A172 (cell line): ENCODE measurements at places on chromosomes 5 and 9.

- DNase-seq, result no peak
Measured at GRCh38 chr9:71515107-71515506, 253.2 kb downstream of the CEMIP2 start.

DNA sequence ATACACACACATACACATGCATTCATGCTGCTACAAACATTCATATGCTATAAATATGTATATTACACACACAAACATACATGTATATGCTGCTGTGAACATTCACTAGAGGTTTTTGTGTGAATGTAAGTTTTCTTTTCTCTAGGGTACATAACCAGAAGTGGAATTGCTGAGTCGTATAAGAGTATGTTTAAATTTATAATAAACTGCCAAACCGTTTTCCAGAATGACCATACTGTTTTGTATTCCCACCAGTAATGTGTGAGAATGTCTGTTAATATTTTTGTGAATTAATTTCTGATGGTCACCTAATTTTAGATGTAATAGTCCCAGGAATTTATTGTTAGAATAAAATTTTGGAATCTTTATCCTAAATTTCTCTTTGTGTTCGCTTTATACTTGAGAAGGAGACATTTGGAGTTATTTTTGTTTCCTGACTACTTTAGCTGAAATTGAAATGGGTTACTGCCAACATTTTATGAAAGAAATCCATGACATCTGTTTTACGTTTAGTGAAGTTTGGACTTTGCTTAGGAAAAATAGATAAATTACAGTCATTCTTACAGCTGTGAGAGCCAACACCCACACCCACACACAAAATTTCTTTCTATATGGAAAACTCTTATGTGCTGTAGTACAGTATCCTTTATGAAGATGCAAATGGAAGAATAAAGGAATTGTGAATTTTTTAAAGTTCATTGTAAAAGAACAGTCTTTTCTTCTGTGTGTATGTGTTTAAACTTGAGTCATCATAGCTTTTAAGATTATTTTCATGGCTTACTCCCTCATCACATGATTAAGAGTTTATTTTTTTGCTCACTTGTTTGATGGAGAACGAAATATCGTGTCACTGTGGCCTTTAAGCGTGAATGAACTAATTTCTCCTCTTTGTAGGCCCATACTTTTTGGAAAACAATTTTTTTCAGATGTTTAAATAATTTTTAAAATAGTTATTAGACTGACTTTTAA, 24.3 kb downstream of the CENPP start:
- DNase-seq, result no peak

GRCh38 chr5:145124806-145125205, 710.3 kb downstream of the PRELID2 start:
- DNase-seq, result no peak

DNA sequence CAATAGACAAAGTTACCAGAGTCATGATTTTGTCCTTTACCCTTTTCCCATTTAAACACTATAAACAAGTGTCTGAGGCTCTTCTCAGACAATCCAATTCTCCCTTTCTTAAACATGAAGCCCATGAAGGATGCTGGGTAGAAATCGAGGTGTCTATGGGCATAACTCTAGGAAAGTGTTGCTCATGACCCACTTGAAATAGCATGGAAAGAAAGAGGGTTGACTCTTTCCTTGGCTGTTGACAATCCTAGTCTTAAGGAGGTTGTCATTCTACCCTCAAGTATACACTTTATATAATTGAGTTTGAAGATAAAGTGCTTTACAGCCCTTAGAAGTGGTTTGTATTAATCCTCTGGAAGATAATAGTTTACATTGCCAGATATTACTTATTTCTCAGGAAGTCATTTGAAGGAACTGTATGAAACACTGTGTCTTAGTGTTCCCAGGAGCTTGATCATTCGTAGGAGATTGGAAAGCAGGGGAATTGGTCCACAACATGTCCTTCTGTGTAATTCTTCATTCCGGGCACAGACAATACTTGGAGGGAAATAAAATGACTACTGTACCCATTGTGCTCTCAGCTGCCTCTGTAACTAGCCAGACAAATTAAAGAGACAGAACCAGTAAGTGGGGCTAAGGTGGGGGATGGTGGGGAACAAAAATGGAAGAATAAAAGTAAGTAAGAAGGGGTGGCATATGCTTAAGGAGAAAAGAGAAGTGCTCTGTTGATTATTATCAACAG, 1078.3 kb upstream of the DMAC1 start:
- DNase-seq, result no peak

DNA sequence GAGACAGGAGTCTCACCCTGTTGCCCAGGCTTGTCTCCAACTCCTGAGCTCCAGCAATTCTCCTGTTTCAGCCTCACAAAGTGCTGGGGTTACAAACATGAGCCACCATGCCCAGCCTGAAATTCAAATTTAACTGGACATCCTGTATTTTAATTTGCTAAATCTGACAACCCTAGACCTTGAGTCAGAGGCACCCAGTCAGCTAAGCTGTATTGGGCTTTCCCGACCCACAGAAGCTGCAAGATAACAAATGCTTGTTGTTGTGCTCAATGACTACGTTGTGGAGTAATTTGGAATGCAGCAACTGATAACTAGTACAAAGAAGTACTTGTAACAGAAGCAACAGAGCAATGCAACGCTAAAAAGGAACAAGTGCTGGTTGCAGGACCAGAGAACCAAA, 533.1 kb downstream of the NTRK2 start:
- no peak for DNase-seq

- no peak for DNase-seq
Measured at GRCh38 chr5:178336889-178337288, 104.3 kb upstream of the PHYKPL start.

DNA sequence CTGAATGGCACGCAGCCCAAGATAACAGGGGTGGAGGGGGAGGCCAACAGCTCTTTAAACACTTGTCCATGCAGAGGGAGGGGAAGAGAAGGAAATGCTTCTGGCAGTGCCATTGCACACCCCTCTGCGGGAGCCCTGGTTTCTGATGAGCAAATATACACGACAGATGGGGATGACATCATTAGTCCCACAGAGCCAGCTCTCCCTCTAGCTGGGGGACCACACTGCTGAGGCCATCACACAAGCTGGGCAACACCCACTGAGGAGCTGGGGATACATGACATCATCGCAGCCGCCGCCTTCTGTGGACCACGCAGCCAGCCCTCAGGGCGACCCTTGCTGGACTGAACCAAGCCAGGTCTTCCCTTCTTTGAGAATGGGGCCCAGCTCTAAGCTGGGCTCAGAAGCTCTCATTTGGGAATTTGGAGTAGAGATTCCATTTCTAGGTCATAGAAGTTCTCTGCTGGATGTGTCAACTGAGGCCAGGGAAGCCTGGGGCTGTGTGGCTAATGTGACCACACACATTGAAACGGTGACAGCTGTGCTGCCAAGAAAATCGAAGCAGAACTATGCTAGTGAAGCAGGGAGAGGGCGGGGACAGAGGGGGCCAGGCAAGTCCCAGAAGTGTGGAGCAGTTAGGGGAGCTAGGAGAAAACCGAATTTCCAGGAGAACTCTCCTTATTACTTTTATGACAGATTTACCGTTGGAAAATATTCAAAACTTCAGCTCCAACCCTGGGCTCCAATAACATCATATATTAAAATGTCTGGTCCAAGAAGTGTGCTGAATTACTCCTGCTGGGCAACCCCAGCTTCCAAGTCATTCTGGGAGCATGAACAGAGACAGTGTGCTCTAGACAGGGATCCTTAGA, 79.5 kb downstream of the PRRT1B start:
- DNase-seq, result no peak

DNA sequence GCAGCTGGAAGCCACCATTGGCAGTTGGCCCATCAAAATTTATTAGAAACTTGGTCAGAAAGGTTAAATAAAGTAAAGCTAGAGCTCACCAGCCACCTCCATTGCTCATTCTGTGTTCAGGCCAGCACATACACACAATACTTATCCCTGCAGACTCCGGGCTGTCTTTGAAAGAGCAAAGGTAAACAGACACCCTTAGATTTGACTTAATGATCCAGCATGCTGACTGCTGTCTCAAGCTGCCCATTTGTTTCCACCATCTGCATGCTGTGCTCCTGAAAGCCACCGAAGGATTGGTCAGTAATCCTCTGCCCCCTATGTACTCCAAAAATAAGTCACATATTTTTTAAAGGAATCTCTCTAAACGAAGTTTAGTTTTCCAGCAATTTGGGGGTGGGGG, 1059.8 kb upstream of the DMAC1 start:
- no peak for DNase-seq

- no peak for DNase-seq
Measured at GRCh38 chr5:4130819-4131218, 535.2 kb downstream of the IRX1 start.

- DNase-seq, result no peak
Measured at GRCh38 chr5:160385496-160385895, 14.4 kb downstream of the FAM200C start.

GRCh38 chr5:179906294-179906794, 1.4 kb downstream of the TBC1D9B start:
- no peak for DNase-seq

DNA sequence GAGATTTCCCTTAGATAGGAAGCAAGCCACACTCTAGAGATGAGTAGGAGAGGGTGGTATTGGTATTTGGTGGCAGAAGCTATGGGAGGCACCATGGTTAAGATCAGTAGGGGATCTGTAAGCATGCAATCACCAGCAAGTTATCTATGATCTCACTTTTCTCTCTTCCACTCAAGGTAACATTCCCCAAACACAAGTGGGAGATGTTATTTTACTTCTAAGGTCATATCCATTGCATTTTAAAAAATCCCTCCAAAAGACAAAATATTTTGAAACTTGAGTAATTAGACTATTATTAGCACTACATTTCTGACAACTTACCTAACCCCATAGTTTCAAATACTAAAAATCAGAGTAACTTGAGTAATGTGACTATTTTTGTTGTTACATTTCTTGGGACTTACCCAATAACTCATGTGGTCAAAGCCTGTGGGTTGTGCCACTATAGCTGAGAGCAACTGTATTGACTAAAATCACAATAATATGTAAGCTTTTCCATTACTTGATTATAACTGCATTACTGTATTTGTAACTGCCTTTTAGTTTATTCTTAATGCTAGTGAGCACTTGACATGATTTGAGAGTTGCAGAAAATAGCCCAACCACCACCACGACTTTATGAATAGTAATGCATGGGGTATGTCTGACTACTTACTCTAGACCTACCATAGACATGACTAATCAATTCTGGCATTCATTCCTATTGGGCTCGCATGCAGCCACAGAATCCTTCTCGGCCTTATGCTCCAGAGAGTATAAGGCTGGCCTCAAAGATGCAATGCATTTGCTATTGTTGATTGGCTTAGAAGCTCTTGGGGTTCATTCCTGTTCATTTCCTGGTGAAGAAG, 264.7 kb downstream of the TRIM32 start:
- peak; percentile 27 for DNase-seq

GRCh38 chr5:143118222-143118621, 285.3 kb downstream of the NR3C1 start:
- DNase-seq, result no peak

- DNase-seq, result peak; percentile 32
Measured at GRCh38 chr9:82621447-82621846, 441.5 kb downstream of the RASEF start.

DNA sequence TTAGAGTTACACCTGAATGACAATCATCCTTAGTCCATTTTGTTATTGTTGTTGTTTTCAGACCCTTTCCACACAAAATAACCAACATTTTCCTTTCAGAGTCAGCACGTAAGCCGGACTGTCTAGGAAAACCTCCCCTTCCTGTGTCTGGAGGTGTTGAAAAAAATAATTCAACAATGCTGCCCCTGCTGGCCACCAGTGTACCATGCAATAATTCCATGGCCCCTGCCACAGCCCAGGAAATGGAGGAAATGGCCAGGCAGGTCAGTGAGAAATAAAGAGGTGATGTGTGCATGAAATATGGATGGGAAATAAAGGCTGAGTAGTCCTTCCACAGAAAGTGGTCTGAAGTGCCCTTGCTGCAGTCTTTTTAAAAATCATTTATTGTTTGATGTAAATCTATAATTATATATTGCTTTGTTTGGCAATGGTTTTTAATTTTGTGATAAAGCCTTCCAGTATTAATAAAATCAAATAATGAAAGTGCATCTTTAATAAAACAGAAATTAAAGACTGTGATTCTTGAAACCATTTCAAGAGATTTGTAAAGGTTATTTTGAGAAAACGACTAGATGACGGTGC, 152.8 kb upstream of the PAPPA start:
- DNase-seq, result peak; percentile 61

DNA sequence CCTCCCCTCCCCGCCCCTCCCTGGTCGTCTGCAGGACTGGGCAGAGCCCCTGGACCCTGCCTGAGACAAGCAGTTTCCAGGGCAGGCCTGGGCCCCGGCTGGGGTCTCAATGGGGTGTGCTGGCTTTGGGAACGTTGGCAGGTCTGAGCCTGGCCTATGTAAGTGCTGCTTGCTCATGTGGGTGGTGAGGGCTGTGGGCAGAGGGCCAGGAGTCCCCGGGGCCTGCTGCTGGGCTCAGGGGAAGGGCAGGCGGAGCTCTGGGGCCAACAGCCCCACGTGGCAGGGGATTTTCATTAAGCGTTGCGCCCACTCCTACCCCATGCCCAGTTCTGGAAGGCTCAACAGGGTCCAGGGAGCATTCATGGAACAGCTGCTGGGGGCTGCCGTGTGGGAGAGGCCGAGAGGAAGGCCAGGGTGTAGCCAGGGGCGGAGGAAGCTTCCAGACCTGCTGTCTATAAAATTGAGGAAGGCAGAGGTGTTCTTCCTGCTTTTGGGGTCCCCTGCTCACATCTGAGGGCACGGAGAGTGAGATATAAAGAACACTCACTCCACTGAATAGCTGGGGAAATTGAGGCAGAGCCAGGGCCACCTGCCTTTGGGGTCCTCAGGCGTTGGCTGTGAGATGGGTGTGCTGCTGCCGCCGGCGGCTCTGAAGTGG, 32.5 kb downstream of the RXRA start:
- DNase-seq, result no peak

DNA sequence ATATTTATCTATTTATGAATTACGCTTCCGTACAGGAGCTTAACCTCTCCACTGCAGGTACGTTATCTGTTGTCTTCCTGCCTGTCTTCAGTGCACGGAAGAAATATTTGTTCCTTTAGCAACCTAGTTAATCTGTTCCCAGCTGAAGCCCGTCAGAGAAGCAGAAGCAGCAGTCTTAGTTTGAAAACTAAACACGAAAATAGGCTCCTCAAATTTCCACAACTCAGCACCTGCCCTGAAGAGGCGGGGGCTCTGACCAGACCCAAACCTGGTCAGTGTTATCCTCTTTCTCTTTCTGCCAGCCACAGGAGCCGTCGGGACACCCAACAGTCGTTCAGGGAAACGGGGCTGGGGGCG, 462 bp downstream of the NUDCD2 start:
- DNase-seq, result no peak

DNA sequence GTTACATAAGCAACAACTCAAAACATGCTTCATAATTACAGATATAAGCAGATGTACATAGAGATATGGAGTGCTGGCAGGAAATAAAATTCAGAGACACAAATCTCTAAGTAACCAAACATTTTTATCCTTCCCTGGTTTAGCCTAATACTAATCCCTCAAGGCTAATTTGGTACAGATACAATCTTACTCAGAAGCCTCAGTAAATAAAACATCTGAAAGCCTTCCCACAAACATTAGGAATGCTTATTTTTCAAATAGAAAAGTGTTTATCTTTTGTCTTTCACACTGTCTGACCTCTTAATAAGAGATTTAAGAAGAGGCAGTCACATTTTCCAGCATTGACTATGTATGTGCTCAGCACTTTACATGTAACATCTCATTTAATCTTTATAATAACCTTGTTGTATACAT, 399.4 kb downstream of the ARRDC3 start:
- DNase-seq, result peak; percentile 10

GRCh38 chr9:1005043-1005667, 28.7 kb downstream of the DMRT3 start:
- DNase-seq, result peak; percentile 64

- no peak for DNase-seq
Measured at GRCh38 chr9:95920017-95920416, 44.5 kb downstream of the ERCC6L2 start.

GRCh38 chr9:3969590-3970260, 330.1 kb downstream of the GLIS3 start:
- DNase-seq, result no peak
